AG08395 (cell line): ENCODE measurements at places on chromosomes 4 and X.
A peak's percentile ranks its signal among the peaks of the same experiment; 100 is the strongest.

DNA sequence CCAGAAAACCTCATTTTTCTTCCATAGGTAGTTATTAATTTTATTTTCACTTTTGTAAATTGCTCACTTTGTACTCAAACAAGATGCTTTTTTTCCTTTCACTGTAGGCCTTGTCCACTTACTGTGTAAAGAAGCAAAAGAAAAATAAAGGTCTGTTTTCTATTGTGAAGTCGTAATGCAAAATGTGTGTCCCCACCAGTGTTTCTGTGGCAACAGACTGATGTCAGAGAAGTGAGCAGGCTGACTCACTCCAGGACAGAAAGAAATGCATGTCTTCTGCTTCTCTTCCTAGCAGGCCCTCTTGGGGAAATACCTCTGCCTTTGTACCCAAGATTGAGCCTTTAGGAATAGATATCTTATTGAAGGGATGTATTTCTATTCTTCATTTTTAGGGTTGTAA, 30.3 kb downstream of the INPP4B start:
- peak; percentile 66 for DNase-seq

- no peak for DNase-seq
These were observed 59.1 kb upstream of the MAGEA10 start for GRCh38 chrX:152197465-152197864.

DNA sequence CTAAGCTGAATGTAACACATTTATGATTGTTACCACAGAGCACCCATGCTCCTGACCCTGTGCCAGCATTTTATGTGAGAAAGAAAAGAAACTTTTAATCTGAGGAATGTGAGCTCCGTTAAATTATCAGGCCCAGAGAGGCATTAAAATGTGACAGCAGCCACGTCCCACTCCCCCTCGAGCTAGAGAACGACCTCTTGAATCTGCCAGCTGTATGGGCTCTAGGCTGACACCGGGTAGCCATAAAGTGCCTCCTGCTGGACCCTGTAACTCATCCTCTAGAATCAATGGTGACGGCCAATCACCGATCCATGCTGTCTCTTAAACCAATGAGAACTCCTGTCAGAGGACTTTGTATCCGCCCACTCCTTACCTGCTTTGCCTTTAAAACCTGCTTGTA, 110.2 kb upstream of the ADRA2C start:
- no peak for DNase-seq

DNA sequence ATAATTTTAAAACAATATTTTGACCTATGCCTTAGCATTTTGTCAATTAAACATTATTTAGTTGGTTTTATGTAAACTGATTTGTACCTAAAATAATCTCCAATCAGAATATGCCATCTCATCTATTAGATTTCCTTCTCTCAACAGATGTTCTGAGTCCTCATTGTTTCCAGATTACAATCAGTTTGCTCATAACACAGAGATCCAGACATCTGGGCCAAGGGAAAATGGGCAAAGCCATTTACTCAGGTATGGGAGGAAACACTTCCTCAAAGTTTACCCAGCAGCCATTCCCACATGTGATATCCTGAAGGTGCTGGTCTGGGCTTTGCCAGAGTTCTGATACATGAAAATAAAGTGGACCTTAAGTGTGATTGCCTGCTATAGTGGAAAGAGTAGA, 217.9 kb upstream of the GPC4 start:
- no peak for DNase-seq

GRCh38 chr4:89904524-89904923, 9.9 kb downstream of the MMRN1 start:
- DNase-seq: no peak

DNA sequence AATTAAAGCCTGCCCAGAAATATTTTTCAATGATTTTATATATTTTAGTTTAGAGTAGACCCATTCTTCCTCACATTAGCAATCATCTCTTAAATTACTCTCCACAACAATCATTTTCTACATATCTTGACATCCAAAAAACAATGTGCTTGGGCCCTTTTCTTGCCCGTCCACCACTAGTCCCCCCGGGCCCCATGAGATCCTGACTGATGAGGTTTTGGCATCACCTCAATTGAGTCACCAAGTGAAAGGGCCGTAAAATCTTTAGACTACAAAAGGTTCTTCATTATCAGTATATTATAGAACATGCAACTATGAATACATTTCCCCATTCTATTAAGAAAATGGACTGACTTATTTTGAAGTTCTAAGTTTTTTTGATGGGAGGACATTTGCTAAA, 4.0 kb upstream of the CDKL2 start:
- no peak for DNase-seq

DNA sequence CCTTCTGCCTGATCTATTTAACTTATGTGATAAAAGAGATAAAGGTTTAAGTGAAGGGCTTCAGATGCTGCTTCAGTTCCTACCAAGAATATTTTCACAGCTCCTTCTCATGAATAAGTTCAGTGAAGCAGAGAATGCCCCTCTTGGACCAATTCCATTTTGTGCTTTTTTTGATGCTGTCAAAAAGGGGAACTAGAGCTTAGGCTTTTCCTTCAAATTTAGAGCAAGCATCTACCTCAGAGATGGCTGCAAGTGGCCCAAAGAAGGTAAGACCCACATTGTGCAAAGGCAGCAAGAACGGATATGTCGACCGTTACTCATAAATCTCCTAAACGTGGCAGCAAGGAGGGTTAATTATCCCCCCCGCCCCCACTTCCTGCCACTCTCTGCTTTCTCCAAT, 4.5 kb downstream of the CHRDL1 start:
- no peak for DNase-seq

- DNase-seq: no peak
These were observed 194.3 kb upstream of the PACRGL start for GRCh38 chr4:20505927-20506326.

DNA sequence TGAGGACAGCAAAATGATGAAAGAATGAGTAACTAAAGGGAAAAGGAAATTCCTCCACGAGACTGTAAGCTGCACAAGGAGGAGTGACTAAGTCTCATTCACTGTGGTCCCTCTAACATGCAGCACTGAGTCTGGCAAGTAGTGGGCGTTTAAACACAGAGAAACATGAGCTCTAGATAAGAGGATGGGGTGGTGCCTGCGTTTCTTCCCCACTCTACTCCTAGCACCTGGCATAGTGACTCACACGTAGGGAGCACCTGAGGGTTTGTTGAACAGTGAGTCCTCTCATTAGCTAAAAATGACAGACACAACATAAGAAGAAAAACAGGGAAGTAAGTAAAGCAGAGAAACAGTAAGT, 105.8 kb upstream of the CBR4 start:
- DNase-seq: peak; percentile 85

DNA sequence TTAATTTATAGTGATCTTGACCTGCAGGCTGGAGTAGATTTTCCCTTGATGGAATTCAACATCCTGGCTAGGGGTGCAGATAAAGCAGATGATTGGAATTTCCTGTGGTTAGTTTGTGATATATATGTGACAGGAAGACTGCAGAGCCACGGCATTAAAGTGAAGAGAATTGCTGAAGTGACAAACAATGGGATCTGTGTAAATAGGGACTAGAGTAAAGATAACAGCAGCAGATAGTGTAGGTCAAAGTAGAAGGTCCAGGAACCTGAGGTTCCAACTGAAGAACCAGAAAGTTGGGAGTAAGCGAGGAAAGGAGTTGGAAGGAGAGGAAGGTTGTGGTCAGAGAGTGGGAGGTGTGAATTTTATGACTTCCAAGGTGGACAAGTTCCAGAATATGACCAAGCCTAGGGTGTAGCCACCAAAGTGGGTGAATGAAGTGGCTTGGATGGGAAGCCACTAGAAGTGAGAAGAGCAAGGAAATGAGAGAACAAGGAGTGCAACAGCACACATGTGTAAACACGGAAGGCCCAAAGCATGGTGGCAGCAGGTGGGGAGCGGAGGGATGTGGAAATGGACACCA, 325.0 kb downstream of the RAB28 start:
- peak; percentile 22 for DNase-seq

DNA sequence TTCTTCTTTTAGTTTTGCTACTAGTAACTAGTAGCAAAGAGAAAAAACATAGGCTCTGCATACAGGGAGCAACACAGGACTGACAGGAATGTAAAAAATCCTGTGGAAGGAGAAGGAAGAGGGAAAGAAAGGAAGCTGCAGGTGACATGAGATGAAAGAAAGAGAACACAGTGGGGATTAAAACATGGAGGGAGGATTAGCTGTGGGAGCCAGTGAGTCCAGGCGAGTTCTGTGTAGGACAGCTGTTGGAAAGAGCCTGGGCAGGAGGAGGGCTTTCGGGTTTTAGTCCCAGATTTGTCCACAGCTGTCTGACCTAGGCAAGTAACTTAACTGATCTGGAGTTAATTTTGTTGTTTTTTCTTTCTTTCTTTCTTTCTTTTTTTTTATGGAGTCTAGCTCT, 21.6 kb downstream of the CCNG2 start:
- no peak for DNase-seq

GRCh38 chr4:19883841-19884240, 367.9 kb upstream of the SLIT2 start:
- DNase-seq: peak; percentile 5

DNA sequence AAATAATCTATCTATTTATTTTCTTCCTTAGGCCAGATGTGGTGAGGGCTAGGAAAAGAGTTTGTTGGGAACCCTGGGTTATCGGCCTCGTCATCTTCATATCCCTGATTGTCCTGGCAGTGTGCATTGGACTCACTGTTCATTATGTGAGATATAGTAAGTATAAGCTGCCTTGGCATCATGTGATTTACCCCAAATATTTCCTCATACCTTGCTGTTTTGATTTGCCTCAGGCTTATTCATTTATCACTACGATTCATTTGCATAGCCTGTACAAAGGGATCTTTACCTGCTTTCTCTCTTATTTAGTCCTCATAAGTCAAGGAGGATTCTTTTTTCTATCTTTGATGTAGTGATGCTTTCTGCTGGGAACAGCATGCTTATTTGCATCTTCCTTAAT, 14.5 kb downstream of the TMPRSS11E start:
- no peak for DNase-seq

DNA sequence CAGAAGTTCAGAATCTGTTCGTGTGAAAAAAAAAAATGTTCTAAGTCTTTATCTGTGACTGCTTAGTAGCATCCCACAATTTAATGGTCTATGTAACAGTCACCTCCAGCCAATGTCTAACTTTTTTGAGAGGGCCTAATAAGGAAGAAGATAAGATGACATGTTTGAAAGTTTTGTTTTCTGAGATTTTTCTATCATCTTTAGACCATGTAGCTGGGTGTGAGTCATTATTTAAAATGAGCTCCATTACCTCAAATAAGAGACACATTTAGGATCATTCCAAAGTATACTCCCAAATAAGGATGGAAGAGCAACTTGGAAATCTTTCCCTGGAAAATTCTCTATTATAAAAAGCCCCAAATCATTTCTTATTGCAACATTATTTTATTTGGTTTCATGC, 28.2 kb upstream of the MCF2 start:
- DNase-seq: no peak

GRCh38 chrX:102185967-102186720, 29.0 kb upstream of the TCP11X1 start:
- DNase-seq: no peak

DNA sequence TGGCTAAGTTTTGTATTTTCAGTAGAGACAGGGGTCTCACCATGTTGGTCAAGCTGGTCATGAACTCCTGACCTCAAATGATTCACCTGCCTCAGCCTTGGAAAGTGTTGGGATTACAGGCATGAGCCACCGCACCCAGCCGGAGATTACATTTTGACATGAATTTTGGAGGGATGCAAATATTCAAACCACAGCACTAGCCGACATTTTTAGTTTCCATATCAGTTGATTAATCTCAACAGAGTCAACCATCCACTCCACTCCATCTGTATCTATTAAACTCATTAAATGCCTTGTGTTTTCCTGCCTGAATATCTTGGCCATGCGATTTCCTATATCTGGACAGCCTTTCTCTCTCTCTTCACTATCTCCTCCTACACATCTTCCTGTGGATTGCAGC, 64.1 kb upstream of the PDGFRA start:
- no peak for DNase-seq

GRCh38 chrX:150099316-150099715, 161.0 kb upstream of the EOLA2 start:
- DNase-seq: no peak

- no peak for DNase-seq
These were observed 538.6 kb downstream of the ANKRD50 start for GRCh38 chr4:124173912-124174311.

DNA sequence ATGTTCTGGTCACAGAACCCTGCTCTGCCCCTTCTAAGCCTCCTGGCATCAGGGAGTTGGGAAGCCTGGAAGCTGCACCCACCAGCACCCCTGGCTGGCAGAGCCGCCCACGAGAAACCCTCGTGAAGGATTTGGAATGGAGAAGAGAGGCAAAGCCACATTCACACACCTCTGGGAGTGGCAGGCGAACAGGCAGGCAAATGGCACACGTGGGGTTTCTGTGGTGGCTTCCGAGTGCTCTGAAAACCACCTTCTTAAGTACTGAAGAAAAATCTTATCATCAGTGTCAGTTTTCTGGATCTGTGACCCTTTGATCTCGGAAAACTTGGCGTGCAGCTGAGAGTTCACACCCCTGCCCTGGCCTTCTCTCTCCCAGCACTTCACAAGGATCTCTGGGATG, 442.2 kb upstream of the FRG1 start:
- DNase-seq: no peak

DNA sequence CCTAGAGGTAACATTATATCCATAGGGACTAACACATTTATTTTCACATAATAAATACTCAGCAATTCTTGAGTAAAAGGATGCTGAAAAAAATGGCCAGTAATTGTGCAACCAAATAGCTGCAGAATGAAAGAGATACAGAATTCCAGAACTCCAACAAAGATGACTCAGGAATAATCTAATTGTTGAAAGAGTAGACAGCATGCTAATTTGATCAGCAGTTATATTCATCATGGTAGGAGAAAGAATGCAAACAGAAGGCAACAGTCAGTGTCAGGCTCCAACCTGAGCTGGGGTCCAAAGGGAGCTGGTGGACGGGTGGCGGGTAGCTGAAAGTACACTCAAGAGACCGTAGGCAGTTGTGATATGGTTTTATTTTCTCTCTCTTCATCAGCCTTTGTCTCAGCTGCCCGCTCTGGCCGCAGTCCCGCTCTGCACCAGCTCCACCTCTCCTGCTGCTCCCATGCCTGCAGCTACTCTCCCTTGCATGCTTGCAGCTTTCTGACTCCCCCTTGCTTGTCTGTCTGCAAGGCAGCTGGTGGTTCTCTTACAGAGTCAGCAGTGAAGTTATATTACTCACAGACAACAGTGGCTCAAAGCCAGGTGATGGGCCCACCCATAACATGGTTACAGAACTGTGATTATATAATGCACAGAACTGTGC, 1150.1 kb downstream of the STIM2 start:
- no peak for DNase-seq

DNA sequence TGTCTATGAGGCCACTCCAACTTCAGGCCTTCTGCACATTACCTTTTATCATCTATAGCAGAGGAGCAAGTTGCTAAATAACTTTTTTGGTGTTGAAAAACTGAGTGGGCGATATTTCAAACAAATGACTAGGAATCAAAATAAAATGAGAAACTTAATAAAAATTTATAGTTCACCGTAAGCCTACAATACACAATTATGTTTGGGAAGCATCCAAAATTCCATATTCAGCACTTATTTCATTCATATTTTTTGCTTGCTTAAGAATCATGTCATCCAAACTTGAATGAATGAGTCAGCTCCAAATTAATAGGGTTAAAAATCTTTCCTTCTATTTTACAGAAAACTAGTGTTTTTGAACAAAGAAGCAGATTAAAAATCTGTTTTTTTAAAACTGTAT, 119.1 kb downstream of the SH3RF1 start:
- DNase-seq: no peak
